ENCODE measurements at places on chromosomes 1 and 21. TPM values are rescaled to one million over a fixed set of nuclear protein-coding genes. Genes with fewer than 3 reads are reported as not detected.

The B3GALT5 gene
- total RNA-seq, result 0.18 TPM

The TADA1 gene
- 16.8 TPM for total RNA-seq

The C4BPA gene
- total RNA-seq, result not detected

The KLF17 gene
- 0.28 TPM for total RNA-seq

The ZDHHC18 gene
- total RNA-seq, result 12.5 TPM

The CYP4Z1 gene
- not detected for total RNA-seq

The LGR6 gene
- not detected for total RNA-seq

The NUAK2 gene
- 8.1 TPM for total RNA-seq

The DMBX1 gene
- total RNA-seq, result not detected

The OR6K3 gene
- not detected for total RNA-seq

The IARS2 gene
- 92.2 TPM for total RNA-seq

The NTRK1 gene
- not detected for total RNA-seq

The VPS26C gene
- total RNA-seq, result 30.0 TPM

The ATP1A2 gene
- total RNA-seq, result under 0.01 TPM

The IVL gene
- total RNA-seq, result not detected

The OLIG2 gene
- not detected for total RNA-seq

The SPATC1L gene
- 3.8 TPM for total RNA-seq

The GPR37L1 gene
- not detected for total RNA-seq

The CD101 gene
- not detected for total RNA-seq

The IL23R gene
- not detected for total RNA-seq

The HENMT1 gene
- 0.28 TPM for total RNA-seq

The SLC44A5 gene
- under 0.01 TPM for total RNA-seq

The PDE9A gene
- total RNA-seq, result 0.90 TPM

The IGSF5 gene
- not detected for total RNA-seq

The FCRL4 gene
- not detected for total RNA-seq

The LMOD1 gene
- 53.2 TPM for total RNA-seq

The CRYZ gene
- total RNA-seq, result 43.4 TPM

The TDRD10 gene
- total RNA-seq, result not detected

The SCP2 gene
- 70.4 TPM for total RNA-seq

The S100A7A gene
- not detected for total RNA-seq

The PM20D1 gene
- not detected for total RNA-seq

The DFFB gene
- 7.3 TPM for total RNA-seq

The SPRR3 gene
- total RNA-seq, result not detected

The ITGB2 gene
- total RNA-seq, result not detected

The TMPRSS3 gene
- total RNA-seq, result not detected

The PKP1 gene
- 0.18 TPM for total RNA-seq

The AUNIP gene
- total RNA-seq, result 5.0 TPM

The ACOT7 gene
- total RNA-seq, result 48.9 TPM

The RAB3B gene
- 91.9 TPM for total RNA-seq

The CTTNBP2NL gene
- 31.7 TPM for total RNA-seq

The TDRD5 gene
- not detected for total RNA-seq

The MX1 gene
- total RNA-seq, result 1.9 TPM

The GSTM5 gene
- 0.28 TPM for total RNA-seq

The SPATA45 gene
- total RNA-seq, result not detected

All from IMR-90 (cell line).